Osteocyte (in vitro differentiated cells): ENCODE measurements at places on chromosomes 13 and 19. TPM values are rescaled to one million over a fixed set of nuclear protein-coding genes. Genes with fewer than 3 reads are reported as not detected.

DNA sequence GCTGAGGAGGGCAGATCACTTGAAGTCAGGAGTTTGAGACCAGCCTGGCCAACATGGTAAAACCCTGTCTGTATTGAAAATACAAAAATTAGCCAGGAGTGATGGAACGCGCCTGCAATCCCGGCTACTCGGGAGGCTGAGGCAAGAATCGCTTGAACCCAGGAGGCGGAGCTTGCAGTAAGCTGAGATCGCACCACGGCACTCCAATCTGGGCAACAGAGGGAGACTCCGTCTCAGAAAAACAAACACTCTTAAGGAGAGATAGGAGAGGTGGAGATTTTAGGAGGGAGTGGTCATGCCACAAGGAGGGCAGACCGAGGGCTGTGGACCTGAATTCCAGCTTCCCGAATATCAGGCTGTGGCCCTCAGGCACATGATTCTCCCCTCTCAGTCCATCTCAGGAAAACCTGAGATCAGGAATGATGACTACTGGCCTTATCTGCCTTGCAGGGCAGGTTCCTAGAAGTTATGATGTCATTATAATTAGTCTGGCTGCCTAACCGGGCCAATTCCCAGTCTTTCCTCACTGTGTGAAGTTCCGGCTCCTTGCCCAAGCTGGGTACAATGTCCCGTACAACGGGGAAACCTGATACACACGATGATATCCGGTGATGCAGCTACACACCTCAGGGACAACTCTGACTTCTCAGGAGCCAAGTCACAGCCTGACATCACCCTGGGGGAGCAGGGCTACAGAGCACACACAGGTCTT, 2.5 kb downstream of the SLC35E1 start:
- H3K27ac ChIP-seq: no peak overlapping the region
- H3K4me1 ChIP-seq: peaks cover 45% of the 10 kb centered on the region
- peak overlapping the region; percentile 85 for H3K4me3 ChIP-seq

DNA sequence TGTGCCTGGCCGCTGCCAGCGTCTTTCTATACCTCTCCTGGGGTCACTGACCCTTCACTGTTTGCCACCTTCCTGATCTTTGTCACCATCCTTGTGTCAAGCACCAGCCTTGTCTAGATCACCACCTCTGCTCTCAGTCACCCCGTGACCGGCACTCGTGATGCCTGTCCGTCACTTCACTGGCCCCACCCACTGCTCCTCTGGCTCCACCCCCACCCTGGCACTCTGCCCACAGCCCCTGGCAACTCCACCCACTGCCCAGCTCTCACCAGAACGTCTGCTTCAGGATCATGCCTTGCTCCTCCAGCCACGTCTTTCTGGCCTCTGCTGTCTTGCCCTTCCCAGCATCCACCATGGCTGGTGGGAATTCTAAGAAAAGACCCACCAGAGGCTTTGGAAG, 24.8 kb upstream of the PLA2G4C start:
- peaks cover 3% of the 10 kb centered on the region for H3K4me1 ChIP-seq
- no peak overlapping the region for H3K27ac ChIP-seq
- DNase-seq: no peak
- H3K36me3 ChIP-seq: peaks cover 4% of the 10 kb centered on the region
- H3K4me3 ChIP-seq: no peak overlapping the region

- no peak overlapping the region for H3K4me3 ChIP-seq
- no peak for DNase-seq
- peaks cover 2% of the 10 kb centered on the region for H3K4me1 ChIP-seq
Observed at GRCh38 chr13:38763446-38764381, 76.8 kb downstream of the FREM2 start.

The EXOC3L2 gene
- 8.4 and 11.1 TPM in 2 replicates for total RNA-seq

DNA sequence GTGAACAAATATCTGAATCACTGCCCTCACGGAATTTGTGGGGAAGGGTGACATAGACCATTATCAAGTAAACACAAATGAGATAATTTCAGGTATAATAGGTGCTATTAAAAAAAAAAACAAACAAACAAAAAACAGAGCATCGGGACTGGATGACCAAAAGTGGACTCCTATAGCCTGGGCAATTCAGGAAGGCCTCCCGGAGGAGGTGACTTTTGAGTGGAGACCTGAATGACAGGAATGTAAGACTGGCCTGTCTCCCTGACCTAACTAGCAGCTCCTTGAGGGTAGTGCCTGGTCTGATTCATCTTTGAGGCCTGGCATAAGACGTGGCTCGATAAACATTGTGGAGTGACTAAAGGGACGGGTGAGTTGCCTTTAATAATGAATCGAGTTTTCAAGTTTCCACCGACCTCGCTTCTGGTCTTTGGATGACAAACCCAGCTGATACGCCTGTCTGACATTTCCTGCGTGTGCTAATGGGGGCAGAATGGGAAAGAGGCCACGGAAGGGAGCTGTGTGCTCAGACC, 6.8 kb downstream of the KLK10 start:
- no peak overlapping the region for H3K27ac ChIP-seq
- H3K4me3 ChIP-seq: no peak overlapping the region
- H3K4me1 ChIP-seq: peaks cover 4% of the 10 kb centered on the region
- no peak for DNase-seq
- H3K36me3 ChIP-seq: no peaks in the 10 kb centered on the region

DNA sequence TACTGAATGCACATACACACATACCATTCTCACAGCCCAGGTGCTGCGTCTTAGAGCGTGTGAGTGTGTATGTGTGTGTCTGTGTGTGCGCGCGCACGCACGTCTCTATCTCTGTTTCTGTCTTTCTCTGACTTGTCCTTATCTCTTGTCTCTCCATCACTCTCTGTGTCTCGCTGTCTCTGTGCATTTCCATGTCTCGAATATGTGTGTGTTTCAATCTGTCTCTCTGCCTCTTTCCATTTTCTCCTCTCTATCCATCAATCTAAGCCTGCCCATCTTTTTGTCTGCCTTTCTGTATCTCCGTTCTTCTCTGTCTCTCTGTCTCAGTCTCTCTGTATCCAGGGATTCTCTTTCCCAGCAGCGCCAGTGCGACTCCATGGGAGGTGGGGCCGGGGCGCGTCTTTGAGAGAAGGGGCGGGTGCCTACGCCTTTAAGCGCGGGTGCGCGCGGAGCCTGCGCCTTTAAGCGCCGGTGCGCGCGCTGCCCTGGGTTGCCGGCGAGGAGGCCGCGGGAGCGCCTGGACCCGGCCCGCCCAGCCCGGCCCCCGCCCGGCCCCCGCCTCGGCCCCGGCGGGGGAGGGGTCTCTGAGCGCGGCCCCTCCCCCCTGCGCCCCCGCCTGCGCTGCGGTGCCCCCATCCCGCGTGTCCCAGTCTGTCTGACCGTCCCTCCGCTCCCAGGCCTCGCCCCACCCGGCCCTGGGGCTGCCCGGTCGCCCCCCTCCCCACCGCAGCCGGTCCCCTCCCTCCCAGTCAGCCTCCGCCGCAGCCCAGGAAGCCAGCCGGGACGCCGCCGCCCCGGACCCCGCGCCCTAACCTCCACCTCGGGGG, at the start of gene LRFN3:
Gene LRFN3, plus strand, starts transcription at position 464 of the 827 bp plus-strand sequence. CDS start 3,052 bp downstream, outside the sequence.
- peak; percentile 88 for DNase-seq
- peak within 1 kb of the TSS; percentile 95 for H3K4me3 ChIP-seq
- H3K27me3 ChIP-seq: no peaks in the 10 kb centered on the region
- peaks cover 36% of the 10 kb centered on the region for H3K4me1 ChIP-seq
- peak within 1 kb of the TSS; percentile 73 for H3K27ac ChIP-seq

- no peak overlapping the region for H3K27ac ChIP-seq
- DNase-seq: peak; percentile 48
- no peaks in the 10 kb centered on the region for H3K27me3 ChIP-seq
- H3K4me1 ChIP-seq: peaks cover 9% of the 10 kb centered on the region
- H3K36me3 ChIP-seq: no peaks in the 10 kb centered on the region
- no peak overlapping the region for H3K4me3 ChIP-seq
Observed at GRCh38 chr19:31178833-31179470, 170.3 kb downstream of the TSHZ3 start.

GRCh38 chr19:53580871-53581835, 43.2 kb downstream of the ZNF331 start:
- H3K27me3 ChIP-seq: no peaks in the 10 kb centered on the region
- H3K4me3 ChIP-seq: no peak overlapping the region
- H3K4me1 ChIP-seq: no peaks in the 10 kb centered on the region
- DNase-seq: no peak

DNA sequence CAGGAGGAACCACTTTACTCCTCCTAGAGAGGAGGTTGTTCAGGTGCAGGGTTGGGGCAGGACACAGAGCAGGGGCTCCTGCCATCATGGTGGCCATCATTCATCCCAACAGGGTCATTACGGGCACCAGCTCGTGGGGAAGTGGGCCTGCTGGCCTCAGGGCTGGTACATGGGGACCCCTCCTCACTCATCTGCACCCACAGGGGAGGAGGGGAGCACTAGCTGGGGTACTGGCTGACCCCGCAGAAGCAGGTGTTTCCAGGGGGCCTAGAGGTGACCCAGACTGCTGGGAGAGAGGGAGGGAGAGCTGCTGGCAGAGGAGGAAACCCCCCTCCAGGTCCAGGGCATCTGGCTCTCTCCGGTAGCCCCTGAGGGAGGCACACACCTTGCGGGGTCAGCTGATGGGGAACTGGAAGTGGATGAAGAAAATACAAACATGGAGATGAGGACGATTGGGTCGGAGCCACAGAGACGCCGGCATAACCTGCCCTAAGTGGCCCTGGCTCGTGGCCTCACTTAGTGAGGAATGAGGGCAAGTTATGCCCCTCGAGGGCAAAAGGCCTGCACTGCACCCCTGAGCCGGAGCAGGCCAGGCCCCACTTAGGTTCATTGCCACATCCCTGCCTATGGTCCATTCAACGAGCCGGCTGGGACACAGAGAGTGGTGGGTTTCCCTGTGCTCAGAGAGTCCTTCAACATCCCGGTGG, 76.2 kb downstream of the SOX1 start:
- no peak overlapping the region for H3K27ac ChIP-seq
- no peak overlapping the region for H3K4me3 ChIP-seq
- H3K36me3 ChIP-seq: no peaks in the 10 kb centered on the region
- H3K4me1 ChIP-seq: no peaks in the 10 kb centered on the region
- peak; percentile 71 for DNase-seq

- no peaks in the 10 kb centered on the region for H3K36me3 ChIP-seq
- H3K27me3 ChIP-seq: peaks cover 12% of the 10 kb centered on the region
- peaks cover 22% of the 10 kb centered on the region for H3K4me1 ChIP-seq
- no peak overlapping the region for H3K27ac ChIP-seq
Observed at GRCh38 chr19:6534451-6535093, 3.7 kb downstream of the TNFSF9 start.

- no peaks in the 10 kb centered on the region for H3K36me3 ChIP-seq
- no peak overlapping the region for H3K27ac ChIP-seq
- H3K27me3 ChIP-seq: peaks cover 74% of the 10 kb centered on the region
- H3K4me1 ChIP-seq: peaks cover 2% of the 10 kb centered on the region
Observed at GRCh38 chr19:46251416-46251815, 21.9 kb downstream of the IGFL1 start.
